ENCODE measurements at places on chromosomes 2 and 18.
A peak's percentile ranks its signal among the peaks of the same experiment; 100 is the strongest.

- H3K36me3 ChIP-seq: peaks cover 5% of the 10 kb centered on the region
- H3K4me1 ChIP-seq: peaks cover 8% of the 10 kb centered on the region
- H3K4me3 ChIP-seq: no peak overlapping the region
- no peak for DNase-seq
Observed at GRCh38 chr18:74455386-74455785, 1.7 kb downstream of the DIPK1C start.

DNA sequence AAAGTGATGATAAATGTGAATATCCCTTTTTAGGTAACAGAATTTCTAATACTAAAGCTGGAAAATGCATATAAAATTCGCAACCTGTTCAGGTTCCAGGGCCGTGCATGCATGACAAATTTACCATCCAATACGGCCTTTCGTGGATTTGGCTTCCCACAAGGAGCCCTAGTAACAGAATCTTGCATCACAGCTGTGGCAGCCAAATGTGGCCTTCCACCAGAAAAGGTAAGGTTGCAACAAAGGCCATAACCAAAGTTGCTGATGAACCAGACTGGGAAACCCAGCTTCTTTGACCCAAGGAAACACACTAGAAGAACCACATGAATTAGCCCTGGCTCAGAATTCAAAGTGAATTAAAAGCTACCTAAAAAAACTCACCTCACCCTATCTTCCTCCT, 49.6 kb upstream of the BZW1 start:
- no peak for DNase-seq
- H3K36me3 ChIP-seq: no peaks in the 10 kb centered on the region
- H3K4me1 ChIP-seq: peaks cover 67% of the 10 kb centered on the region

DNA sequence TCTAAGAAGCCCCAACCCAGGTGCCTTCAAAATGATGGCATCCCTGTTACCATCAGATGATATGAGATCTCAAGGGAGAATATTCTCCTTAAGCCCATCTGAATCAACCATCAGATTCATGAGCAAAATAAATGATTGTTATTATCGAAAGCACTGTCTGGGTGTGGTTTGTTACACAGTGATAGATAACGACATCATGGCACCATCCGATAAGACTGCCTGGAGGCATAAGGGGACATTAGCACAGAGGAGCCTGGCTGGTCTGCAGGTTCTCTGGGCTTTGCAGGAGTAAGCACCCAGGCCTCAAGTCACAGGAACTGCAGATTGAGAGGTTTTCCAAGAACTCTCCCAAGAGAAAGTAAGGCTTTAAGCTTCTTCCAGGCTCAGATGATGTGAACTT, 15.6 kb downstream of the BMP10 start:
- peaks cover 82% of the 10 kb centered on the region for H3K27me3 ChIP-seq
- no peak overlapping the region for H3K27ac ChIP-seq
- no peak for DNase-seq
- no peaks in the 10 kb centered on the region for H3K4me1 ChIP-seq

DNA sequence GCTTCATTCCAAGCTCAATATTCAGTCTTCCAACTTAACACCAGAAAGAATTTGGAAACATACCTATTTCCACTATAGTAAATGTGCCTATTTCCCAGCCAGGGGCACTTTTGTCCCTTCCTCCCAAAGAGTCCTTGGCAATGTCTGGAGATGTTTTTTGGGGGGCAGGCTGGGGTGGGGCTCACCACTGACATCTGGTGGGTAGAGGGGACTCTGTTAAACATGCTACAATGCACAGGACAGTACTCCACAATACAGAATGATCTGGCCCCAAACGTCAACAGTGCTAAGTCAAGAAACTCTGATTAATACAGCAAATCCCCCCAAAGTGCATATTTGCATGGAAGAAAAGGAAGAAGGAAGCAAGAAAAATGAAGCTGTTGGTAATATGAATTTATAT, 61.7 kb downstream of the SMIM21 start:
- H3K36me3 ChIP-seq: no peaks in the 10 kb centered on the region
- no peak overlapping the region for H3K4me3 ChIP-seq
- H3K27me3 ChIP-seq: peaks cover 12% of the 10 kb centered on the region
- H3K27ac ChIP-seq: no peak overlapping the region
- DNase-seq: no peak

- DNase-seq: no peak
- no peaks in the 10 kb centered on the region for H3K27me3 ChIP-seq
Observed at GRCh38 chr2:86223140-86223926, 24.1 kb downstream of the MRPL35 start.

DNA sequence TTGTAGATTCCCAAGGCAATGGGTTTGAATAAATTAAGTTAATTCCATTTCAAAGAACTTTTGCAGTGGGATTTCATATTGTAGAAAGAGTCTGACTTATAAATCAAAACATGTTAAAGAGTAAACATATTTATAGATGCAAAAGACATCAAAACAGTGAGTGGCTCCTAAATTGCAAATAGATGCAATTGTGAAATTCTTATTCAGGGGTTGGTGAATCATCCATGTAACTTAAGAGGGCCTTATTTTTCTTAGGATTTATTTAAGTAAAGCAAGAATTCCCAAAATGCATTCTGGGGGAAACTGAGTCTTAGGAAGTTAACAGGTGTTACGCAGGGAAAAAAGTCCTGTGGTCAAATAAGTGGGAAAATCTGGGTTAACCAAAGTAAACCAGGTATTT, 11.3 kb downstream of the TANC1 start:
- peaks cover 12% of the 10 kb centered on the region for H3K4me1 ChIP-seq
- no peaks in the 10 kb centered on the region for H3K36me3 ChIP-seq
- DNase-seq: no peak
- H3K27me3 ChIP-seq: no peaks in the 10 kb centered on the region
- H3K4me3 ChIP-seq: no peak overlapping the region
- no peak overlapping the region for H3K27ac ChIP-seq

GRCh38 chr2:53715568-53715967, 52.0 kb upstream of the CHAC2 start:
- H3K27me3 ChIP-seq: no peaks in the 10 kb centered on the region
- no peaks in the 10 kb centered on the region for H3K36me3 ChIP-seq
- DNase-seq: no peak
- peaks cover 11% of the 10 kb centered on the region for H3K4me1 ChIP-seq
- no peak overlapping the region for H3K4me3 ChIP-seq

DNA sequence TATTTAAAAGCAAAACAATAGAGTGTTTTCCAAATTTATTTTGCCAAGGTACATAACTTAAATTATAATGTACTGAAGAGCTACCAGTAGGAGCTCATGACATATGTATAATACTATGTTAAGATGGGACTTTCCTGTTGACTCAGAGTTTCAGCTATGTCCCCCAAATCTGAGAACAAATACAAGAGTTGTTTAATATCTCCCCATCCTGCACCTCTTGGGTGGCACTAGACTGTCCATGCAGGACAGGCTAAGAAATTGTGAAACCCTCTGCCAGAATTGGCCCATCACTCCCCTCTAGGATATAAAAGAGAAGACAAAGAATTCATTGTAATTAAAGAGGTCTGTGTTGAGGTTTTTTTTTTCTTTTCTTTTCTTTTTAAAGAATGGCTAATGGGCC, 21.7 kb upstream of the CTAGE1 start:
- no peak overlapping the region for H3K4me3 ChIP-seq
- no peak overlapping the region for H3K27ac ChIP-seq
- DNase-seq: no peak
- no peaks in the 10 kb centered on the region for H3K27me3 ChIP-seq

DNA sequence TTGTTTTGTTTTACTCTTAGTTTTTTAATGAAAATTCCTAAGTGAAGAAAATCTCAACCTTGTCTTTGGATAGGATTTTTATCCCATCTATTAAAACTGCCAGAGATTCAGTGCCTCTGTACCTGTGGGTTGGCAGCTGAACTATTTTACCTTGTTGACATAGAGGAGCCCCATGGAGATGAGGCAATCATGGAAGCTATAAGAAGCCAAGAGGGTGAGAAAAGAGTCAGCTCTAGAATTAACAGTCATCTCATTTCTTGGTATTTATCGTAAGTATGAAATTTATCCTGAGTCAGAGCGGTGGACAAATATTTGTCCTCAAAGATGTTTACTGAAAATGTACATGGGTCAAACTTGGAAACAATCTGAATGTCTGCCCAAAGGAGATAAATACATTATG, 35.8 kb upstream of the PGAP1 start:
- no peaks in the 10 kb centered on the region for H3K4me1 ChIP-seq
- H3K27ac ChIP-seq: no peak overlapping the region
- H3K27me3 ChIP-seq: no peaks in the 10 kb centered on the region

DNA sequence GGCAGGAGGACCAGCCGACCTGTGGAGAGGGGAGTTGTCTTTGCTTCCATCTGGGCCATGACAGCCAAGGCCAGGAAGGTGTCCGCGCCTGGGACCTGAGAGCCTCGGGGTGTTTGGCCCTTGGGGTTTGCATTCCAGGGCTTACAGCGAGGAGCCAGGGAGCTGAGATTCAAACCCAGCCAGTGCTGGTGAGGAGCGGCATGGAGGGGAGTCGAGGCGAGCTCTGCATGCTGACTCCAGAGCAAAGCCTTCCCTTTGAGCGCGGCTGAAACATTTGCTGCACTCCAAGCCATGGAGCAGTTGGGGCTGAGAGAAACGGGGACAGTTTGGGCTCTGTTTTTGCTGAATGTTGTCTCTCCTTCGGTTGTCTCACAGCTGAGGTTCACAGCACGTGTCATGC, 77.4 kb downstream of the TWIST2 start:
- H3K4me3 ChIP-seq: no peak overlapping the region
- no peak overlapping the region for H3K27ac ChIP-seq
- H3K36me3 ChIP-seq: no peaks in the 10 kb centered on the region
- no peaks in the 10 kb centered on the region for H3K4me1 ChIP-seq

DNA sequence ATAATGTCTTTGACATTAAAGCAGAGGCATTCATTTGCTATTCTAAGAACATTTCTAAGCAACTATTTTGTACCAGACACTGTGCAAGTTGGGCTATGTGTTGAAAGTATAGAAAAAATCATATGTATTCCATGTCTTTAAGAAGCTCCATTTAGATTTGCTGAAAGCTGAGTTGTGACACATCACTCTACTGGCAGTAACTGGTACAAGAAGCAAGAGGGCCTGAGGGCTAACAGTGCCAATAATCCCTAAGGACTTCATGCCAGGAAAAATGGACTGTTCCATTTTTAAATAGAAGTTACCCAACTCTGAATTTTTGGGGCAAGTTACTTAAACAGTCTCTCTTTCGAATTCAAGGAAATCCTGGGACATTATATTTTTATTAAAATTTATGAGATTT, 178.7 kb downstream of the SRBD1 start:
- H3K36me3 ChIP-seq: no peaks in the 10 kb centered on the region
- H3K4me1 ChIP-seq: no peaks in the 10 kb centered on the region
- no peak for DNase-seq
- H3K27me3 ChIP-seq: no peaks in the 10 kb centered on the region
- H3K27ac ChIP-seq: no peak overlapping the region
- no peak overlapping the region for H3K4me3 ChIP-seq

DNA sequence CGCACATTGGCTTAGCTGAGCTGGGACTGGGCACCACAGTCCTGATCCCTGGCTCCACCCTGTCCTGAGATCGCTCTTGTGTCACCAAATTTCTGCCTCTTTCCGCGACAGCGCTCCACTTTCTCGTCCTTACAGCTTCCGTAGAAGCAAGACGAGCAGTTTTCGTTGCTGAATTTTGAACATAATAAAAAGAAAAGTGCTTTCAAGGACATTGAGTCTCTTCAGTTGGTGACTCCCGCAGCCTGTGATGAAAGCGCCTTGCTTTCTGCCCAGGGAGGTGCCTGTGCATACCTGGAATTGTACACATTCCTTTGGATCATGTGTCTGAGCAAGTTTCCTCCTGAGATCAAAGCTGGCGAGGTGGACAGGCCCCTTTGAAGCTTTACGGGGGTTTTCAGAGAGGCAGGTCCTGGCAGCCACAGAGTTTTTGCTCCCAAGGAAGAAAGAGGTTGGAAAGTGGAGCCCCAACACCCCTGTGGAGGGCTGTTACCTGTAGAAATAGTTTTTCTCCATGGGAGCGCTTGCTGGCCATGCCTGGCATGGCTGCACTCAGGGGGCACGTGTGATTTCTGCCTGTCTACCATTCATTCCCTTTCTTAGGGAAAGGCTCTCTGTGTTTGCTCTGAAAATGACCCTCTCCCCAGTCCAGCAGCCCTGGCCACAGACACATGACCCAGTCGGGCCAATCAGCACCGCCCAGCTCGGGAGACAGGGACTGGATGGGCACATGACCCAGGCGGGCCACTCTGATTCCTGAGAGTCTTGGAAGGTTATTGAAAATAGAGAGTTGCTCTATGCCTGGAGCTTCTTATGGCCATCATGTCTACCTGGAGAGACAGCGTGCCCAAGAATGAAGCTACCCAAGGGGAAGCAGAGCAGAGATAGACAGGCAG, 115.6 kb upstream of the OTOS start:
- peaks cover 20% of the 10 kb centered on the region for H3K4me1 ChIP-seq
- peak overlapping the region; percentile 77 for H3K27ac ChIP-seq
- no peaks in the 10 kb centered on the region for H3K27me3 ChIP-seq

DNA sequence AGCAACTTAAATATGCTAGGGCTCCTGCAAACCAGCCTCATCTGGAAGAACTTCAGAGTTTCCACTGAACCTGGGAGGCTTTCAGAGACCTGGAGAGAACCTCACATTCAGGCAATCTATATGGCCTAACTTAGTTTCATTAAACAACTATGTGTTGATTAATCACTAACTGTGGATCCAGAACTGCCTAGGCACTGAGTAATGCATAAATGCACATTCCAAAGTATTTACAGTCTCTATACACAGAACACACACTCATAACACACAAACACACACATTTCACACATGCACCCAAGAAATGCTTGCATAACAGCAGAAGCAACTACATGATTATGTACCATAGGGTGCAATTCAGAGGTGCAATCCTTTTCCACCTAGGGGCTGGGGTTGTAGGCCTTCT, 552.8 kb downstream of the BCL11A start:
- H3K4me3 ChIP-seq: no peak overlapping the region
- H3K27ac ChIP-seq: no peak overlapping the region
- H3K4me1 ChIP-seq: no peaks in the 10 kb centered on the region
- H3K27me3 ChIP-seq: no peaks in the 10 kb centered on the region

- H3K36me3 ChIP-seq: no peaks in the 10 kb centered on the region
- no peak overlapping the region for H3K4me3 ChIP-seq
- H3K27ac ChIP-seq: no peak overlapping the region
- DNase-seq: no peak
- no peaks in the 10 kb centered on the region for H3K27me3 ChIP-seq
Observed at GRCh38 chr2:149360106-149360505, 29.7 kb downstream of the LYPD6 start.

- DNase-seq: no peak
- H3K4me3 ChIP-seq: no peak overlapping the region
- H3K36me3 ChIP-seq: no peaks in the 10 kb centered on the region
- peaks cover 24% of the 10 kb centered on the region for H3K27me3 ChIP-seq
Observed at GRCh38 chr2:120978359-120979050, 242.8 kb downstream of the GLI2 start.

GRCh38 chr2:225582355-225583116, 183.0 kb downstream of the NYAP2 start:
- H3K4me3 ChIP-seq: no peak overlapping the region
- H3K27me3 ChIP-seq: peaks cover 17% of the 10 kb centered on the region
- DNase-seq: no peak
- H3K4me1 ChIP-seq: no peaks in the 10 kb centered on the region

GRCh38 chr18:27966881-27967280, 210.0 kb downstream of the CDH2 start:
- no peak overlapping the region for H3K27ac ChIP-seq
- DNase-seq: no peak
- no peaks in the 10 kb centered on the region for H3K36me3 ChIP-seq
- no peaks in the 10 kb centered on the region for H3K27me3 ChIP-seq
- H3K4me1 ChIP-seq: peaks cover 27% of the 10 kb centered on the region

- H3K27me3 ChIP-seq: no peaks in the 10 kb centered on the region
- H3K4me3 ChIP-seq: no peak overlapping the region
- DNase-seq: no peak
- no peak overlapping the region for H3K27ac ChIP-seq
- peaks cover 17% of the 10 kb centered on the region for H3K4me1 ChIP-seq
- H3K36me3 ChIP-seq: peaks cover 11% of the 10 kb centered on the region
Observed at GRCh38 chr2:36502081-36502480, 95.9 kb downstream of the FEZ2 start.
